Vagina (tissue), 2 donors: ENCODE measurements at places on chromosomes 13 and 19.

DNA sequence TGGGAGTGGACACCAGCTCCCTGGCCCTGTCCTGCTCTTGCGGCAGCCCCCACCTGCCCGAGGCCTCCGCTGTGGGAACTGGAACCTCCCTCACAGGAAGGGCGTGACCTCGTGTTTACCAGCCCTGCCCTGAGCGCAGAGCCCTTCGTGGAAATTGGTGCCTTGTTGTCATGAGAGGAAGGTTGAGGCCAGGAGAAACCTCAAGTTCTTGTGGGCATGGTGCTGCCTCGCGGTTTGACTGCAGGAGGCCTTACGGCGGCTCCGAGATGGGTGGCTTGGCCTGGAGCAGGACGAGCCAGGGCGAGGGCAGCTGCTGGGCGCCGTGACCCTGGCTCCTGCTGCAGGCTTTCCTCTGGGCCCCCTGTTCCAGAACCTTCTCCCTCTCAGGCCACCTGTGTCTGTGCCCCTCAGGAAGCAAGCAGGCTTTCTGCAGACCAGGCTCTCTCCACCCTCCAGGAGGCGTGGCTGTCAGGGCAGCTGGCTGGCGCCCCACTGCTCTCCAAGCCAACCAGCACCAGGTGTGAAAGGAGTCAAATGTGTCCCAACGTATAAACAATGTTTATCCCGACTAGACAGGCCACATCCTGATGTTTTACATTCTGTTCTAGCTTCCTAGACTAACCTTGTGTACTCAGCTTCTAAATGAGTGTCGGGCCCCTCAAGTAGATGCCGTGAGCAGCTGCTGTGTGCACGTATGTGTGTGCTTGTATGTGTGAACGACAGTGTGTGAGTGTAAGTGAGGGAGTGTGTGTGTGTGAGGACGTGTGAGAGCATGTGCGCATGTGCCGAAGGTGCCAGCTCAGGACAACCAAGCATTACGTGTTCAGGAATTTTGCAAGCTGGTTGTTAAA, 10.4 kb upstream of the RASA3 start:
- no peak for DNase-seq

GRCh38 chr13:87868731-87869130, 197.6 kb downstream of the SLITRK5 start:
- no peak for DNase-seq

GRCh38 chr13:34671137-34671536, 270.9 kb upstream of the NBEA start:
- no peak for DNase-seq

- no peak for DNase-seq
Observed at GRCh38 chr13:64007339-64007738, 2591.7 kb upstream of the PCDH20 start.

DNA sequence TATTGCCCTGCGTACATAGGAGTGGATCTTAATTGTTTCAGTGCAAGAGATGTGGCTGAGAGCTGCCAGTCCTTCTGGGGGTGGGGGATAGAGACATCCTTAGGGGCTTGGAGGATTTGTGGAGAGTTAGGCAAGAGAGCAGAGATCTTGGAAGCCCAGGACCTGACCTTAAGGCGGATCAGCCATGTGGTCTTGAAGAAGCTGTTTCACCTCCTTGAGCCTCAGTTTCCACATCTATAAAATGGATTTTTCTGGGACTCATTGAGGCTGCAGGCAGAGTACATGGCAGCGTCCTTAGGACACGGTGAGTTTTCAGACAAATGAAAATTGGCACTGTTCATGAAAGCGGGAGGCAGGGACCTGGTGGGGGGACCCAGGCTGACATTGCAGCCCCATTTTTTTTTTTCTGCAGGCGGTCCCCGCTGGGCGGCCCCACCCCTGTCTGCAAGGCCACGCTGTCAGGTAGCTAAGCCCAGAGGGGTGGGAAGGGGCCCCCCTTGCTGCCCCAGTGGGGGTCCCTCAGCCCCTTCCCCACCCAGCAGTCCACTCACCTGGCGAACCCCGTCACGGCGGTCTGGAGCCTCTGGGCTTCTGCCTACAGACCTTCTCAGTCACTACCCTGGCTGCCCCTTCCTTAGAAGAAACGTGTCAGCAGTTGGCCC, 30.0 kb downstream of the PDE4A start:
- DNase-seq: no peak

DNA sequence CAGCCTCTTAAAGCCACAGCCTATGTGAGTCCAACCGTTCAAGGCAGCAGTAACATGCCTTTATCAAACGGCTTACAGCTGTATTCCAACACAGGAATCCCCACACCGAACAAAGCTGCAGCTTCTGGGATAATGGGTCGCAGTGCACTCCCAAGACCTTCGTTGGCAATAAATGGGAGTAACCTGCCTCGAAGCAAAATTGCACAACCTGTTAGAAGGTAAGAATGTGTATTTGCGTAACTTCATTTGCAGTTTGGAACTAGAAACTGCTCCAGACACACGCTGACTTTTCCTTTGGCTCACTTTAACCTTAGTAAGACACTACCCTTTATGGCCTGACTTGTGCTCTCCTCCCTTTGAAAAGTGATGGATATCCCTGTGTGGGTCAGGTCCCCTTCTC, 63.4 kb downstream of the SLAIN1 start:
- DNase-seq: no peak

GRCh38 chr13:39590466-39591036, 12.4 kb downstream of the LHFPL6 start:
- no peak for DNase-seq

DNA sequence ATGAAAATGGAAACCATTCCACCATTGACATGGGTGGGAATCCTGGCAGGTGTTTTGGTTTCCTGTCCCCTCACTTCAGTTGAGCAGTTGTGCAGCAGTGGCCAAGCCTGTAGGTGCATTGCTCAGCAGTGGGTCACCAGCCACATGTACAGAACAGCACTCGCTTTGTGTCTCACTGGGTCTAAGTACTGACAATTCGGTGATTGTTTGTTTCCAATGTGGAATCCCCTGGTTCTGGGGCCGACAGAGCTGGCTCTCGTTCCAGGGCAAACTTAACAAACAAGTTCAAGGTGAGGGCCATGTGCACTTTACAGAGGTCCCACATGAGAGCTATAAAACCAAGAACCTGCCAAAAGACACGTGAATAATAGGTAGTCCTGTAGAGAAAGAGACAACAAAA, 54.1 kb upstream of the SPATA13 start:
- no peak for DNase-seq

DNA sequence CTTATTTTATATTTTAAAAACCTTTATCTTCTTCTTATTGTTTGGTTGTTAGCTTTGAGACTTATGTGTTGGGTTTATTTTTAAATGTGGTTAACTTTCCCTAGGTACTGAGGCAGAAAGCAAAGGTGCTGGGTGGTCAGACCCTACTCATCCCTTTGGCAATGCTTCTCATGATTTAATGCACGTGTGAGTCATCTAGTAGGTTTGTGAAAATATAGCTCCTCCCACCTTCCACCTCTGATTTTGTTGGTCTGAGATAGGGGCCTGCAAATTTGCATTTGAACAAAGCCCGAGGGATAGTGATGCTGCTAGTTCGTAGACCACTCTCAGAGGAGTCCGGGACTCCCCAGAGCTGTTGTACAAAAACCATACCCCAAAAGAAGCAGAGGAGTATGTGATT, 771.3 kb upstream of the ARGLU1 start:
- no peak for DNase-seq

- no peak for DNase-seq
Observed at GRCh38 chr19:42193706-42194105, 23.8 kb downstream of the DEDD2 start.

- no peak for DNase-seq
Observed at GRCh38 chr19:6087074-6087571, 23.2 kb downstream of the RFX2 start.

- DNase-seq: no peak
Observed at GRCh38 chr19:17910791-17911360, 21.9 kb upstream of the CCDC124 start.

DNA sequence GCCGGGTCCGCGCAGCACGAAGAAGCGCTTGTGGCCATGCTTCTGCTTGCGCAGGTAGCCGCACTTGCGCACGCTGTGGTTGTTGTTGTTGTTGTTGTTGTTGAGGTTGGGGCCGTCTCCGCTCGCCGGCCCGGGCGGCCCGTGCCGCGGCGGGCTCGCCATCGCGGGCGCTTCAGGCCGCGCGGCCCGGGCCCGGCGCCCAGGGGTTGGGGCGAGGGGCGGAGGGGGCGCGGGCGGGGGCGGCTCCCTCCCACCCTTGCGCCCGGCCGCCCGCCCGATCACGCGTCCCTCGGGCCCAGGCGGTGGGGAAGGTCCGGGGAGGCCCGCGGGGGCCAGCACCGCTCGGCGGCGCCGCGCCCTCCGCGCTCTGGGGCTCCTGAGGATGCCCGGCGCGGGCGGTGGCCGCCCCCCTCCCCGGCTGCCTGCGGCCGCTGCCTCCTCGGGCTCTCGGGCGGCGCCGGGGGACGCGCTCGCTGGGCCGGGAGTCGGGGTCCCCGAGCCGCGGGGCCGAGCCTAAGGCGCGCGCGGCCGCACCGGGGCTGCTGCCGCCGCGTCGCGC, 412 bp downstream of the IRS2 start:
- DNase-seq: no peak

DNA sequence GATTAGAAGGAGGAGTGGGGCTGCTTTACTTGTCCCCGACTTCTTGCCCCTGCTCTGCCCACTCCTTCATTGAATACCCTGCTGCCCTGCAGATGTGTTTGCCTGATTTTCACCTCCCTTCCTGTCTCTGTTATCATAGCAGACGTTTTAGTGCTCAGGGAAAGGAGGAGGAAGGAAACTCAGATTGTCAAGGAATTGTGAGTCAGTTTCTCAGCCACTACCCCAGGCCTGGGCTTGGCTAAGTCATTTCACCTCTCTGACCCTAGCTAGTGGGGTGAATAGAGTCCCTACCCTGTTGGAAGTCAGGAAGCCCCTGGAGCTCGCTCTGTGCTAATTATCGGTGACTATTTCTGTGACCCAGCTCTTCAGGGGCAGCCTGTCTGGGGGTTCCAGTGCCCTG, 3.9 kb downstream of the BCKDHA start:
- no peak for DNase-seq

GRCh38 chr19:46466536-46467196, 4.7 kb downstream of the PNMA8A start:
- DNase-seq: no peak

- no peak for DNase-seq
Observed at GRCh38 chr13:34425327-34425949, 516.6 kb upstream of the NBEA start.

GRCh38 chr13:101412076-101412475, 4.2 kb downstream of the NALCN start:
- DNase-seq: no peak

DNA sequence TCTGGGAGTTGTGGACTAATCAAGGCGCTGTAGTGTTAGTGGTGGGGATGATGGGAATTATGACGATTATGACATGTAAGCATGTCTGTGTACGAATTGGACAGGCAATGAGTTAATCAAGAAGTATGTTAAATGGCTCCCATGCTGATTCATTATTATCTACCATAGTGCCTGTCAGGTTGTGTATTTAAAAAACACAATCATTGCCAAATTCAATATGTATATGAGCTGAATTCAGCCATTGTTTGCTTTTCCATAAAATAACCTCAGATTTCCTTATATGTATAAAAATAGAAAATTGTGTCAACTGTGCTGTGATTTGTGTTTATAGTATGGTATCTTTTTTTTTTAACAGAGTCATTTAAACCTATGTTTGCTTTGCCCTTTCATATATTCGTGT, 37.1 kb downstream of the PCCA start:
- DNase-seq: no peak

- no peak for DNase-seq
Observed at GRCh38 chr13:87087741-87088140, 583.4 kb upstream of the SLITRK5 start.

DNA sequence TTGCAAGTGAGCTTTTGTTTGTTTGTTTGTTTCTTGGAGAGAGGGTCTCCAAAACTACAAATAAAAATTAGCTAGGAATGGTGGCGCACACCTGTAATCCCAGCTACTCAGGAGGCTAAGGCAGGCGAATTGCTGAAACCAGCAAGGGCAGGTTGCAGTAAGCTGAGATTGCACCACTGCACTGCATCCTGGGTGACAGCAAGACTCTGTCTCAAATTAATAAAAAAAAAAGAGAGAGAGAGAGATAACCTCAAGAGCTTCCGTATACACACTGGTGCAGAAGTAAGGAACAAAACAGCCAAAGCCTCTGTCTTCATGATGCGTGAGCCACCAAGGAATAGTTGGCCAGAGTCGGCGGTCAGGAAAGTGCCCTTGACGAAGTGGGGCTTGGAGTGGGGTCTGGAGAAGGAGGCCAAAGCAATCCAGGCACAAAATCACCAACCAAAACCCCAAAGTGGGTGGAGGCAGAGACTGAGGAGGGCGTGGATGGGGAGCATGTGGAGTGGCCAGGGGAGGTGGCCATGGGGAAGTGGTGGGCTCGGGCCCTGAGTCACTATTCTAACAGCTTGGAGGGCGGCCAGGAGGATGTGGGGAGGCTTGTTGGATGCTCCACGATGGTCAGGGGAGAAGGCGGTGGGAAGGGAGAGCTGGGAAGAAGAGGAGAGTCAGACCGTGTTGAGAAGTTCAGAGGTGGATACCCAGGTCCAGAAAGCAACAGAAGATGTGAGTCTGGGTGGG, 21.2 kb upstream of the TOMM40 start:
- no peak for DNase-seq

DNA sequence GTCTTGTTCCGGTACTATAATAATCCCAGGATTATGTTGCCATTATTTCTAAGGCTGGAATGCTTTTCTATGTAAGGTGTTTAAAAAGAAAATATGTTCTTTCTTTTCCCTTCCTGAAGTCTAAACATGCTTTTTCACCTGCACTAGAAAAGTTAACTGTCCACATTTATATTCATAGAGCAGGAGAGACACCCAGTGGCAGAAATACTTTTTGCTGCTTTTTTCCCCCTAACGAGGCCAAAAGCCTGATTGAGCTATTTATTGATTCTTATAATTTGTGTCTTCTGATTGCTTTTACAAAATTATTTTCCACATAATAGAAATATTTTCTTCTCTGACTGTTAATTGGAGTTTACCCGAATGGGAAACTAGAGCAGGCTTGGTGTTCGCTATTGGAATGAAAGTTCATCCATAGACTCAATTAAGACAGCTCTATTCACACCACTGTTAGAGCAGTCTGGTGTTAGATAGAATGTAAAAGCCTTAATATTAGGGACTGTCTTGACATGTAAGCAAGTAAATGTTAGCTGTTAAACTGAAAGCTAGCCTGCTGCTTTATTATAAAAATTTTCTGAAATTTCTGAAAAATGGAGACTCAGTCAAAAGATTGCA, 15.8 kb downstream of the GPR180 start:
- no peak for DNase-seq

- no peak for DNase-seq
Observed at GRCh38 chr19:947707-948539, 22.1 kb downstream of the ARID3A start.
